ENCODE measurements at places on chromosomes 5 and 9. TPM values are rescaled to one million over a fixed set of nuclear protein-coding genes. Genes with fewer than 3 reads are reported as not detected.

GRCh38 chr5:73336366-73336765 lies 112.2 kb downstream of the FOXD1 start:
- DNase-seq = no peak

- DNase-seq = no peak
These were observed 58.3 kb downstream of the SH3TC2 start for GRCh38 chr5:149004559-149004958.

CDC20B gene
- total RNA-seq = not detected

- no peak for DNase-seq
These were observed 217.0 kb downstream of the DMRT2 start for GRCh38 chr9:1267141-1267570.

- DNase-seq = no peak
These were observed 71.2 kb upstream of the SARDH start for GRCh38 chr9:133809335-133809734.

DNA sequence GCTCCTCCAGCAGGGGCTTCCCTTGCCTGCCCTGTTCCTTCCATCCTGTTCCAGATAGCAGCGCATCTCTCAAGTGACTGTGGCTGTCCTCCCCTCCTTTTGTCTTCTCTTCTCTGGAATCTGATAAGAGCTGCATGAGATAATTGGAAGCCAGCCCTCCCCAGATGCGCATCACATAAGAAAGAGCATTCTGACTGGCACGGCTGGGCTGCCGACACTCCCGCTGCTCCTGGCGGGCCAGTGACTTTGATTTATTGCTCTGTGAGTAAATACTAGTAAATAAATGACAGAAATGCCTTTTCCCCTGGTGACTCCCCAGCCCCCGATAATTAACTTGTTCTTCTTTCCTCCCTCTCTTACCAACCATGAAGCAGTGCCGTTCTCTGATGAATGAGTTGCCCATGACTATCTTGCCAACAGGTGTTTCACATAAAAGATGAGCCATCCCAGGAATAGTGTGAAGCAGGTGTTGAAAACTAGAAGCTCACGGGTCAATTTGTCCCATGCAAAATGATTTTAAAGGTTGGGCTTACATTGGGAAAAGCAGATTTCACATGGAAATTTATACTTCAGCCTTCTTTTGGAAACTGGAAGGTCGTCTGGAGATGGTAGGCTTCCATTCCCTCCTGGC lies 212.3 kb downstream of the ERCC6L2 start:
- no peak for DNase-seq

GRCh38 chr9:79390781-79391770 lies 180.7 kb upstream of the TLE4 start:
- DNase-seq = no peak

SH3RF2 gene
- total RNA-seq = 0.27 TPM

Measured in activated CD4-positive, alpha-beta T cell treated with anti-CD3 and anti-CD28 coated beads, Interleukin-2, amount 10 ng/mL, durations not matched to agents 7 days and 5 days (primary cell).